Stimulated activated CD8-positive, alpha-beta memory T cell treated with anti-CD3 and anti-CD28 coated beads, Interleukin-7, amount 100 ng/mL, for 1 hour (primary cell): ENCODE measurements at places on chromosomes 6 and 20.

GRCh38 chr6:108501559-108501958 lies 59.2 kb upstream of the FOXO3 start:
- no peak for DNase-seq

GRCh38 chr6:46058951-46059350 lies 43.3 kb upstream of the CLIC5 start:
- DNase-seq: no peak

DNA sequence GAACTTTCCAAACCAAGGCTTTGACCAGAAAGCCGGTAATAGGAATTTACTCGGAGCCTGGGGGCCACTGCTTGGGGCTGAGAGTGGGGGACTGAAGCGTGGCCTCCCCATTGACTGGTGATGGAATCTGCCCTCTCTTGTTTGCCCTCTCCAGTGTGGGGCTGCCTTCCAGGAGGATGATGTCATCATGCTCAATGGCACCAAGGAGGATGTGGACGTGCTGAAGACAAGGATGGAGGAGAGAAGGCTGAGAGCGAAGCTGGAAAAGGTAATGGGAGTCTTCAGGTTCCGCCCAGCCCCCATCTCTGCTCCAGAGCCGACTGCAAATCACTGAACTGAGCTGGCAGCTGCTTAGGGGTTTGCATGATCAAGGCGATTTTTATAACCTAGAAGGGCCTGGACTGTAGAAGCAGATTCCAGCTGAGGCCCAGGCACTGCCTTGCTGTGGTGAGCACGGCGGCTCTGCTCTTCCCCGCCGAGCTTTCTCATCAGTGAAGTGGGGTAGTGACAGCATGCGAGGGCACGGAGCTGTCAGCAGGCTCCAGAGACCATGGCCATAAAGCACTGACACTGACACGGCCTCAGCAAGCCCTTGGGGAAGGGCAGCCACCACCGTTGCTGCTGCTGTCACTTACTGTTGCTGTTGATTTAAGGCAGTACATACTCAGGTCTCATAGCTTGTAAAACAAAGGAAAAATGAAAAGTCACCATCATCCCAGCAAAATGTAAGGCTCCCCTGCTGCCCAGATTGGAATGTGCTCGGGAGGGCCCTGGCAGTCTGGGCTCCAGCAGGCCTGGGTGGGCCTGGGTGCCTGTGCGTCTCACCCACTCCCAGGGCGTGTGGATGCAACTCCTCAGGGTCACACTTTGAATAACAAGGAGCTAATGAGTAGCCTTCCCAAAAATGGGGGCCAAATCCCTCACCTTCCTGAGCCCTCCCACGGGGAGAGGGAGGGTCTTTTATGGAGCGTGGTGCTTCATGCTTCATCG lies 11.1 kb upstream of the FAM209A start:
- no peak for DNase-seq

DNA sequence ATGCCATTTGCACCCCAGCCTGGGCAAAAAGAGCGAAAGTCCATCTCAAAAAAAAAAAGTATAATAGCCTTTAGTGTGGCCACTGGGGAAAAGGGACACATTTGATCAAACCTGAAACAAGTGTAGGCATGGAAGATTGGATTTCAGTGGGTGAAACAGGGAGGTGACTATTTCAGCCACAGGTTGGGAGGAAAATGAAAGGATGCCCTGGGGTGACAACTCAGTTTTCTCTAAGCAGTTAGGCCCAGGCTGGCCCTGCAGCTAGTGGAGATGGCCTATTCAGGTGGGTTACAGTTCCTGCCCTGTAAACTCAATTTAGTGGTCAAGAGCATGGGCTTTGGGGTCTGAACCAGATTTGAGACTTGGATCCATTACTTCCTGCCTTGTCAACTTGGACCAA lies 36.4 kb downstream of the SPATA2 start:
- DNase-seq: no peak

GRCh38 chr6:16352821-16353438 lies 114.5 kb downstream of the GMPR start:
- DNase-seq: no peak

GRCh38 chr6:54102238-54102637 lies 9.0 kb upstream of the MLIP start:
- DNase-seq: no peak

DNA sequence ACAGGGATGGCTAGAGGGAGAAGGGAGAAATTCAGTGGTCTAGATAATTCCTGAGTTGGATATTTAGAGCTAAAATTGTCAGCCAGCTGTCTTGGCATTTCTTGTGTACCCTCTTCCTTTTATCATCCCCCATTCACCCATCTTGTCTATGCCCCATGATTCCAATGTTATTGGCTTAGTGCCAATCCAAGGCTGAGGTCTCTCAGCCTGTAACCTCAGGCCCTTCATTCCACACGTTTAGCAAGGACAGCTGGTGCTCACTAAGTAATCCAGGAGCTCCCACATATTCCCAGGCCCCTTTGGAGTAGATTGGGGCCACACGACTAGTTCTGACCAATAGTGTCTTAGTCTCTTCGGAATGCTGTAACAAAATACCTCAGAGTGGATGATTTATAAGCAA lies 112.4 kb upstream of the ATXN1 start:
- no peak for DNase-seq

DNA sequence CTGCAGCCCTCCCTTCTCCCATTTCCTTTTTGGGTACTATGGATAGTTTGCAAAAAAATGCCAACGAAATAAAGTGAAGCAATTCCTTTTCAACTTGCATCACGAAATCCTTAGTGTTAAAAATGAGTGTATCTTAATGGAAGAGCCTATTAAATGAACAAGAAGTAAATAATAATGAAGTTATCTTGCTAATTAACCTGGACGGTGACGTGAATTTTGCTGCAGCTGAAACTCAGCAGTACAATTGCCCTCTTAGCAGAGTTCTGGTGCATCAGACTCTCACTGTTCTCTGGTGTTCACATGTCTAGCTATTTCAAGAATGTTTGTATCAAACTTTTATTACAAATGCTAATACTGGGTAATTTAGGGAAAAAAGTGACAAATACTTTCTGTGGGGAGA lies 119.7 kb upstream of the HDAC2 start:
- DNase-seq: no peak

GRCh38 chr6:44645276-44645675 lies 257.8 kb downstream of the CDC5L start:
- no peak for DNase-seq

- DNase-seq: no peak
Measured at GRCh38 chr6:31722173-31722572, 627 bp upstream of the LY6G6C start.

DNA sequence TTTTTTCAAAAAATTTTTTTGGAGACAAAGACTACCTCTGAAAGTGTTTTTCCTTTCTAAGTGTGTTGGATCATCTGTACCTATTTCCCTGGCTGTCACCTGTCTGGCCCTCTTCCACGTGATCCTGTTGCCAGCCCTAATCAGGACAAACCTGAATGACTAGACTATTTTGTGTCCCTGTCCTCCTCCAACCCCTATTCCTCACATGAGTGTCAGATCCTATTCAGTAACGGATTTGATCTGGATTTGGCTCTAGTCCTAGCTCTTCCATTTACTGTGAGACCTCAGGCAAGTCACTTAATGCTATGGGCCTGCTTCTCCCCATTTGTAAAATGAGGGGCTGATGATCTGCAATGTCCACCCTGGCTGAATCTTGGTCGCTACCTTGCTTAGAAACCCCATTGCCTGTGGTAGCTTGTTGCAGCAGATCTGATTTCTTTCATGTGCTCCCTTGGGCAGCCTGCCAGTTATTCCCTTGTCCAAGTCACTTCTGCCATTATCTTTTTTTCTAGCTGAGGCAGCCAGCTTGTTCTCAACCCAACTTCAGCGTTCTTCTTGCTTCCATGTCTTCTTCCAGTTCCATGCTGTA lies 4.8 kb downstream of the PHF20 start:
- no peak for DNase-seq

GRCh38 chr20:63682384-63683139 lies 13.9 kb upstream of the TNFRSF6B start:
- DNase-seq: no peak

DNA sequence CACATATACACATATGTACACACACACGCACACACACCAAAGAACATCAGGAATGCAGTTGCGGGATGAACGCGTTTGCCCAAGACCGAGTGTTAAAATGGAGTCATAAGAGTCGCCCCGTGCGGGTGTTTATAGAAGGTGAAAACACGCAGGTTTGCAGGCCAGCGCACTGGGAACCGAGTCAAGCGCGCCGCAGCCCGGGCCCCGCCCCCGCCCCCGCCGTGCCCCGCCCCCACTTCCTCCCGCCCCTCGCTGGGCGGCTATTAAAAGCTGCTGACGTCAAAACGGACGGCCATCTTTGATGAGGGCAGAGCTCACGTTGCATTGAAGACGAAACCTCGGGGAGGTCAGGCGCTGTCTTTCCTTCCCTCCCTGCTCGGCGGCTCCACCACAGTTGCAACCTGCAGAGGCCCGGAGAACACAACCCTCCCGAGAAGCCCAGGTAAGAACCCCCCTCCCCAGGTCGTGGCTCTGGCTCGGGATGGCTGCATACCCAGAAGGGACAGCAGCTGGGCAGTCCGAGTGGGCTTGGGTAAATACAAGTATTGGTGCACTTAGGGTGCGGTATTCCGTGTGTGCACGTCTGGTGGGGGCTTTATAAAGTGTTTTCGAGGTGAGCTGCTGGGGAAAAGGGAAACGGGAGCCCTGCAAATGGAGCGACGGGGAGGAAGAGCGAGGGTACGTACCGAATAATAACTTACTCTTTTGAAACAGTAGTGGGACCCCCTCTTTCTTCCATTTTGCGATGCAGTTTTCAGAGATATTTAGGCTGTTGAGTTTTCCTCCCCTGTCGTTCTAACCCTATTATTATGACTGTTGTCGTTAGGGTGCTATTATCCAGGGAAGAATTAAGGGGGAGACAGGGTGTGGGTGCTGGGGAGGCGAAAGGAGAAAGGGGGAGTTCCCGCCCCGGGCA lies at the start of gene SNAP25:
SNAP25 (plus strand) TSS at position 295 of the 916 bp plus-strand sequence. CDS start 56,662 bp downstream, outside the sequence.
- DNase-seq: no peak

GRCh38 chr20:62370115-62370806 lies 3.1 kb upstream of the LAMA5 start:
- DNase-seq: no peak

DNA sequence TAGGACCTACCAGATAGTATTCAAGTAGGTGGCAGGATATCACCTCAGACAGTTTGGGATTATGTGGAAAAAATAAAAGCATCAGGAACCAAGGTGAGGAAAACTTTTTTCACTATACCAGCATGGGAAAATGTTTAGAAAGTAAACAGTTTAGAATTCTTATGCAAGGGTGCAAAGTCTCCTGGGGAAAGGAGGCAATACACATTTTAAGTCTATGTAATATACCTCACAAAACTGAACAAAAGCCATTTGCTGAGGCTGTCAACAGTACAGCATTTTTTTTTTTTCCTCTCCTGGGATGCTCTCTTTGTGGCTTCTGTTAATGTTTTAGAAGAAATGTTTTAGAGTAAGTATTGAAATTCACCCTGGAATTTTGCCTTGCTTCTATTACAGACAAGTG lies 73.5 kb downstream of the PHF3 start:
- no peak for DNase-seq

- no peak for DNase-seq
Measured at GRCh38 chr6:63347599-63347998, 27.8 kb upstream of the LGSN start.

DNA sequence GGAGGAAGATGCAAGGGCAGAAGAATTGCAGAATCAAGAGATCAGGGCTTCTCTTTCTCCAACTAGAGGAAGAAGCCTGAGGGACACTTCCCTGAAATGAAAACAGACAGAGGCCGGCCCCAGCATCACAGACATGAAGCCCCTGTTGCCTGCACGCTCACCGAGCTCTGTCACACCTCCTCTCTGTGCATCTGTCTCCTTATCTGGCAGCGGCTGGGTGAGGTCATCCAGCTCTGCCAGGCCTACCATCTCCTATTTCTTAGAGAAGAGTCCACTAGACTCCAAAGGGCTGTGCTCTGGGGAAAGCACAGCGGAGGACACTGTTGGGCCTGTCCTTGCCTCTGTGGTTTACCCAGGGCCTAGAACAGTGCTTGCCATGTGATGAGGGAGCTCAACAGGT lies 71.9 kb upstream of the MLN start:
- no peak for DNase-seq

DNA sequence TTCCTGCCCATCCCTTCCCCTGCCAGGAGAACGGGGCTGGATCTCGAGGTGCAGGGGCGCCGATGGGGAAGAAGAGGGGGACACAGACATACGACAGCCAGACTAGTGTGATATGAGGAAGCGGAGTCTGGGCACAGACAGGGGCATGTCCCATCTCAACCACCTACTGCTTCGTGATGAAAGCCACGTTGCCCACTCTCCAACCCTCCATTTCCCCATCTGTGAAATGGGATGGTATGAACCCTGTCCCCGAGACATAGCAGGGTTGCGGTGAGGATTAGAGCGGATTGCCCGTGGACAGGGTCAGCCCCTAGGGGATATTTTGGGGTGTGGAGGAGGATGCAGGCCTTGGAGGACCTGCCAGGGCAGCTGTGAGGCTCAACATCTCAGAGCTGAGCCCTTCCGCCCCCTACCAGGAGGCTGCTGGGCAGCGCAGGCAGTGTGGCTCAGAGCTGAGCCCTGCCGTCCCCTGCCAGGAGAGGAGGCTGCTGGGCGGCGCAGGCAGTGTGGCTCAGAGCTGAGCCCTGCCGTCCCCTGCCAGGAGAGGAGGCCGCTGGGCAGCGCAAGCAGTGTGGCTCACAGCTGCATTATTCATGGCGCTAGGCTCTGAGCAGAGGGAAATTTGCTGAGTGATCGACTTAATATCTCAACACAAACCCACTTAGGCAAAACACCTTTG lies 71.7 kb downstream of the GRM4 start:
- no peak for DNase-seq

DNA sequence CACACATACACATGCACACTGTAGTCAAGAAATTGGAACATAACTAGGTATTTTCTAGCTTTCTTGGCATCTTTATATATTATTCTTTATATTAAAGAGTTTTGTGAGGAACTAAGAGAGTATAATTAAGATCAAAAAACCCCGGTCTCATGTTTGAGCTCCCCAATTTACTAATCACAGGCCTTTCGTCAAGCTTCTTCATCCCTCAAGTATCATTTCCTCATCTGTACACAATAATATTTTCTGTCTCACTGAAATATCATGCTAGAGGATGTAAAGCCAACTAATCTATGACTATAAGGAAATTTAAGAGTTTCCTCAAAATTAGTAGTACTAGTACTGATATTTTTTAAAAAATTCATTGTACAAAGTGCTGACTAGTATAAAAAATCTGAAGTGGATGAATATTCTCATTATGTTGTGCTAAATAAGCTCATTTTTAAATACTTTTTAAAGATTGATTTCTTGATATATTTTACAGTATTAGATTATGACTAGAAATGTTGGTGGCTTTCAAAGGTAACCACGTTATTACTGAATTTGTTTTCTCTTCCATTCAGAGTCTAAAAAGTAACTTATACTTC lies 28.0 kb downstream of the PEX3 start:
- no peak for DNase-seq

- DNase-seq: no peak
Measured at GRCh38 chr20:706366-706885, 30.8 kb upstream of the SCRT2 start.

GRCh38 chr6:73139681-73140383 lies 85.5 kb downstream of the KHDC1L start:
- DNase-seq: no peak
